Nucleus accumbens (tissue), 56 donors: ENCODE measurements at places on chromosomes 1 and 21.

DNA sequence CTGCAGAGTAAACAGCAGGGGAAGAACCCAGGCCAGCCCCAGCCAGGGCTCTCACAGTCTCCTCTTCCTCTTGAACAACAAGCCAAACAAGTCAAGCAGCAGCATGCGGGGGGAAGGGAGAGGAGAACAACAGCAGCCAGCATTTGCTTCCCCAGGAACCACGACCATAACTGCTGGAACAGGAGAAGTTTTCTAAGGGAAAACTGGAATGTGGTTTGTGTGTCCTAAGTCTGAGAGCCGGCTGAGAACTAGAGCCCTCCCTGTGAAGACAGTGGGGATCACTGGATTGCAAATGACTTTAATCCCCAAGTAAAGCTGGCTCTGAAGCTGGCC, 48.2 kb downstream of the COQ8A start:
- no peak for DNase-seq

- DNase-seq = no peak
Observed at GRCh38 chr1:234463749-234464148, 15.2 kb downstream of the TARBP1 start.

DNA sequence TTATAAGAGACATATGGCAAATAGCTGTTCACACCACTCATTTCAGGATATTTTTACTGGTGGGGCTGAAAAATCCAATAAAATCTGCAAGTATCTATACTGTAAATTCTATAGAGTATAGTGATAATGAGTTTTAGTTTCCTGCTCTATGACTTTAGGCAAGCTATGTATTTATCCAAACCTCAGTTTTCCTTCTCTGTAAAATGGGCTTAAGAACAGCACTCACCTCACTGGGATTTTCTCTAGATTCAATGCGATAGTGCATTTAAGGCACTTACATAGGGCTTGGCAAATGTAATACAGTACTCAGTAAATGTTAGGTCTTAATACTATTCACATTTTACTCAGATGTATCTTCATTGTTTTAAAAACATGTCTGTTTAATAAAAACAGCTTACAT, 168.7 kb downstream of the ATG4C start:
- no peak for DNase-seq

DNA sequence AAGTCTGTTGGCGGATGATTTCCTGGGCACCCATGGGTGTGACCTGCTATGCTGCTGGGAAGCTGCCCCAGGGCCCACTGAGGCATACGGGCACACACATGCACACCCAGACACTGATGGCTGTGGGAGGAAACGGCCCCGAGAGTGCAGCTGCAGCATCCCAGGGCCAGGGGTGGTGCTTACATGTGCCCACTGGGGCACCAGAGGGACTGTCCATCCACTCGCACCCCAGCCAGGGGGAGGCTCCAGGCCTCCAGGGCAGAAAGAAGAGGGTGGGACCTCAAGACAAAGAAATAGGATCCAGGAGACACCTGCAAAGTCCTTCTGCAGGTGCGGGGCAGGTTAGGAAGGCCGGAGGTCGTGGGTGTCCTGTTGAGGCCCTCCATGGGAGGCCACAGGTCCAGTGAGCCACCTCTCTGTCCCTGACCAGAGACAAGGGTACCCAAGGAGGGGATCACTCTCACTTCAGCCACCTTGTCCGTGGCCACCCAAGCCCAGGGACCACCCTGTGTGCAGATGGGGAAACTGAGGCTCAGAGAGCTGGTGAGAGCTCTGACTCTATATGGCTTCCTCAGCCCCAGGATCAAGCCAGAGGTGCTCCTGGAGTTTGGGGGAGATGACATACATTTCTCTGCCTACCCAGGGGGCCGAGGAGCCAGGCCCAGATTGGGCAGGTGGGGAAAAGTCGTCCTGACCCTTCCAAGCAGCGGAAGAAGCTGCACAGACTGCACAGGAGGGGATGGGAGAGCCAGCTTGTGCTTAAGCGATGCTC, 57.1 kb downstream of the WNT9A start:
- DNase-seq = no peak

GRCh38 chr21:34276711-34277425, 86.9 kb upstream of the KCNE2 start:
- DNase-seq = no peak
